ENCODE measurements at places on chromosomes 7 and 10.

DNA sequence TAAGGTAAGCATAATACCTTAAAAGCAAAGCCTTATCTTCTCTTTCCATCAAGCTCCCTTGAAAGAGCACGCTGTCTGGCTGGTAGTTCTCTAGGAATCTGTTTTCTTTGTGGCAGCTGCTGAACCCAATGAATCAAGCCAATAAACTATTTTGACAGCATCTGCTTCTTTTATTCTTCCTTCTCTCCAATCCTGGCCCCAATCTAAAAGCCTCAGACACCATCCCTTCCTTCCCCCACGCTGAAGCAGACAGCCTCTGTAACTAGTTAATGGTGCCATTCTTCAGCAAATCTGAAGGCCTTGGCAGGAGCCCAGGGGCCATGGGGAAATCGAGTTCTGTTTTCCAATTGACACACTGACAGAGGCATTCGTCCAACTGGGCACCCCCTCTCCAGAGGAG lies 186.6 kb upstream of the LYZL1 start:
- no peak overlapping the region for H3K27ac ChIP-seq
- H3K4me3 ChIP-seq: no peak overlapping the region
- no peak for DNase-seq
- no peaks in the 10 kb centered on the region for H3K27me3 ChIP-seq
- H3K36me3 ChIP-seq: no peaks in the 10 kb centered on the region

- peaks cover 6% of the 10 kb centered on the region for H3K4me1 ChIP-seq
- H3K27me3 ChIP-seq: peaks cover 96% of the 10 kb centered on the region
- H3K4me3 ChIP-seq: no peak overlapping the region
- no peak for DNase-seq
- no peak overlapping the region for H3K27ac ChIP-seq
Observed at GRCh38 chr10:100736144-100736808, 9.1 kb upstream of the PAX2 start.

DNA sequence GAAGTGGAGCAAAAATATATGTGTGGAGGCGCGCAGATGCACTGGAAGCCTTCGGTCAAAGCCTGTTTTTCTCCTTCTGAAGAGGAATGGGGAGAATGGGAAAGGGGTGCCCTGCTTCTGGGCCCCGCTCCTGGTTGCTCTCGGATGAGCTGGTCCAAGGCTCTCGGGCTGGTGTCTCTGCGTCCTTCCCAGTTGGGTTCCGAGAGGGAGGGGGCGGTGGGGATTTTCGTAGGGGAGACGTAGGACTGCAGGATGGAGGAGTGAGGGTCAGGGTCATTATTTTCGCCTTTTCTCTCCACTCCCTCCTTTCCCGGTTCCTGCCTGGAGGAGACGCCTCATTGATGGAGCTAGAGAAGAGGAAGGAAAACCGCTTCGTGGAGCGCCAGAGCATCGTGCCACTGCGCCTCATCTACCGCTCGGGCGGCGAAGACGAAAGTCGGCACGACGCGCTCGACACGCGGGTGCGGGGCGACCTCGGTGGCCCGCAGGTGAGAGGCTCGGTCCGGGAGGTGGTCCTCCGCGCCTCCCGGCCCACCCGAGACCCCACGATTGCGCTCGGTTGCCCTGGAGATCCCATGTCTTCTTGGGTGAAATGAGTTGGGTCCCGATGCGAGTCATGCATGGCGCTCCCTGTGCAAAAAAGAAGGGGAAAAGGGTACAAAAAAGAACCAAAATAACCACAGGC lies 790 bp downstream of the ADAM22 start:
- H3K36me3 ChIP-seq: peaks cover 2% of the 10 kb centered on the region
- H3K27me3 ChIP-seq: no peaks in the 10 kb centered on the region
- H3K4me1 ChIP-seq: no peaks in the 10 kb centered on the region
- no peak for DNase-seq
- no peak overlapping the region for H3K27ac ChIP-seq

- no peaks in the 10 kb centered on the region for H3K36me3 ChIP-seq
- no peaks in the 10 kb centered on the region for H3K27me3 ChIP-seq
- H3K4me1 ChIP-seq: no peaks in the 10 kb centered on the region
- no peak overlapping the region for H3K27ac ChIP-seq
Observed at GRCh38 chr10:108783897-108784296, 1139.4 kb downstream of the XPNPEP1 start.

GRCh38 chr7:51140199-51141164 lies 176.1 kb downstream of the COBL start:
- no peak overlapping the region for H3K27ac ChIP-seq
- H3K36me3 ChIP-seq: 0 out of 2 replicates have a peak, but pooled peaks cover 2% of the 10 kb centered on the region
- H3K4me3 ChIP-seq: no peak overlapping the region
- H3K4me1 ChIP-seq: no peaks in the 10 kb centered on the region

- H3K4me3 ChIP-seq: no peak overlapping the region
- H3K4me1 ChIP-seq: peaks cover 2% of the 10 kb centered on the region
- no peaks in the 10 kb centered on the region for H3K36me3 ChIP-seq
- no peaks in the 10 kb centered on the region for H3K27me3 ChIP-seq
Observed at GRCh38 chr10:132914732-132915131, 27.6 kb downstream of the CFAP46 start.

DNA sequence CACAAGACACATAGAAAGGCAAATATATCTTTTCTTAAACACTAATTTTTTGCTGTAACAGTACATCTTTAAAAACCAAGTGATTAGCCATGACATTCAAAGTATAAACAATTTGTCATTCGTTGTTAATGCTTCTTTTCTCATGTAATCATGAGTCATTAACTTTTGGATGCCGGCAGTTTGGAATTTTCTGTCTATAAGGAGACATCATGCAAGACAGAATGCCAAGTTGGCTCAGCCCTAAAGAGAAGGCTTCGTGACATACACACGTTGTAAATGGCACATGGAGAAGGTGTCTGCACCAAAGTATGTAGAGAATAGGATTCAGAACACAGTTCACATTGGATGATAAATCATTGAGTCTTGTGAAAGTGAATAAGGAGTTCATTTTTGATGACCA lies 35.9 kb downstream of the CCDC3 start:
- no peaks in the 10 kb centered on the region for H3K36me3 ChIP-seq
- DNase-seq: no peak
- H3K27ac ChIP-seq: no peak overlapping the region
- H3K4me1 ChIP-seq: no peaks in the 10 kb centered on the region
- no peak overlapping the region for H3K4me3 ChIP-seq

DNA sequence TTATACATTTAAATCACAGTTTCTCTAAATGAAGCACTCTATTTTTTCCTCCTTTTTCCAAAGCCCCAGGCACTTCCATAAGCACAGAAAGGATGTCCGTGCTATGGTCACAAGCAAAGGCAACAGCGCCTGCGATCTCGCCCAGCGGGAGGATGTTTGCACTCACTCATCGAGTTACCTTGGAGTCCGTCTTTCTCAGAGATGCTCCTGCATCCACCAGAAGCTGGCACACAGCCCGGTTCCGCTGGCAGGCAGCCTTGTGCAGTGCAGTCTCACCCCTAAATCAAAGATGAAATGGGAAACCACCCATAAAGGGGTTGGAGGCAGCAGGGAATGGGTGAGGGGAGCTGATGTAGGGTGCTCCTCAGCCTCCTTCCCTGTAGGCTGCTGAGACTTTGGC lies 51.9 kb upstream of the PTN start:
- H3K36me3 ChIP-seq: no peaks in the 10 kb centered on the region
- no peak overlapping the region for H3K27ac ChIP-seq
- no peak for DNase-seq
- H3K4me1 ChIP-seq: no peaks in the 10 kb centered on the region
- H3K4me3 ChIP-seq: no peak overlapping the region
